ENCODE measurements at places on chromosomes 3 and 15.

DNA sequence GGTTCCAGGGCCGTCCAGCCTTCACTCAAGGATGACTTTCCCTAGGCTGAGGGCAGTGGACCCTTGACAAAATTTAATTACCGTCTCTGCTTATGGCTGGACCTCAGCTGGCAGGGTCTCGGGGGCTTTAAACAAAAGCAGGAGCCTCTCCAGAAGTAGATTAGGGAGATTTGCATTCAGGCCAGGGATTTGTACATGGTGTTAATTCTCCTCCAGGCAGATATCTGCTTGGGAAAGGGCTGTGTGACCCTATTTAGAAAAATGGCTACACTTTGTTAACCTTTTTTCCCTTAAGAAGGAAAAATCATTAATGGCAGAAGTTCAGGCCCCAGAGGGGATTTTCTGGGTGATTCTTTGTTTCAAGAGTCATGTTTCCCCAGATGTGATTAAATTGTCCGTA is 329.1 kb upstream of the C2CD4B start:
- DNase-seq, result no peak

DNA sequence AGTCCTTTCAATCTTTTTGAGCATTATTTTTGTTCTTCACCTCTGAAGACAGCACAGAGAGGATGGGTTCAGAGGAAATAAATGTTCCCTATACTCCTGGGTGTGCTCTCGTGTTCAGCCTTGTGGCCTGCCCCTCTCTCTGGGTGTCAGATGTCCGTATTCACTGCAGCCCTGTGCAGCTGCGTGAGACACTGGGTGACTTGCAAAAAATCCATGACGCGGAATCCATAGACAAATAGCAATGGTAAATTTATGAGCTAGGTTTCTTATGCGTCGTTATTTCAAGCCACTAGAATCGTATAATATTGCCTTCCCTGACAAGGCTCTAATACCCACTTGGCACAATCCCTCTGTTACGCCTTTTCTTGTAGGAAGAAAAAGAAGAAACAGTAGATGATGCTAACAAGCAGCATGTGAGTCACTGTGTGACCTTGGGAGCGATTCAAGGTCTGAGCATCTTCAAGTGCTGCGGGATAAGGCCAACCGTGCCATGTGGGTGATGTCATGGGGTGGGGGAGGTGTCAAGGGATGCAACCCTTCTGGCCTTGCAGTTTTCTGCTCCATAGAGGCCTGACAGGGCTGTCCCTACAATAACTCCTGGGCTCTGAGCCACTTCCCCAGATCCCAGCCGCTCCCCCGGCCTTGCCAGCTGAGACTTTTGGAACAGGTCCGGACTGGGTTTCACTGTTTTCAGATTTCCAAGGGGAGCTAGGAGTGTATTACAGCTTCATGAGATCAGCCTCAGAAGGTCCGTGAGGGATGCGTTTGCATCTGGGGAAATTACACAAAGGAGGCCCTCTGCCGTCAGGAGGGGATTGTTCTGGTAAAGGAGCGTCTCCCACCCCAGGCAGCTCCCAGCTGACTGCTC is 47.6 kb upstream of the POMGNT2 start:
- no peak for DNase-seq

DNA sequence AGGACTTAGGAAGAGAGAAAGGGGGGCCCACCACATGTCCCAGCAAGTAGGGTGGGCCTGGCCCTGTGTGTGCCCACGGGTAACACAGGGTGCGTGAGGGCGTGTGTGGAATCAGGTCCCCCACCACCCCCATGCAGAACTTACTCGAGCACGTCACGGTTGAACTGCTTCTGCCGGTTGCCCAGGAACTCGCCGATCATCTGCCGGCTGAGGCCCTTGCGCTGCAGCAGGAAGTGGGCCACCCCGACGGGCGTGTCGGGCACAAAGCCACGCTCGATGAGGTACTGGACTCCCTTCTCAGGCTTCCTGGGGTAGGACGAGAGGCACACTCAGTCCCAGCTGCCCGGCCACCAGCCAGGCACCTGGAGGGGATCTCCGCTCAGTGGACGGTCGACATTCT is 83.1 kb upstream of the RPL32 start:
- peak; percentile 37 for DNase-seq

DNA sequence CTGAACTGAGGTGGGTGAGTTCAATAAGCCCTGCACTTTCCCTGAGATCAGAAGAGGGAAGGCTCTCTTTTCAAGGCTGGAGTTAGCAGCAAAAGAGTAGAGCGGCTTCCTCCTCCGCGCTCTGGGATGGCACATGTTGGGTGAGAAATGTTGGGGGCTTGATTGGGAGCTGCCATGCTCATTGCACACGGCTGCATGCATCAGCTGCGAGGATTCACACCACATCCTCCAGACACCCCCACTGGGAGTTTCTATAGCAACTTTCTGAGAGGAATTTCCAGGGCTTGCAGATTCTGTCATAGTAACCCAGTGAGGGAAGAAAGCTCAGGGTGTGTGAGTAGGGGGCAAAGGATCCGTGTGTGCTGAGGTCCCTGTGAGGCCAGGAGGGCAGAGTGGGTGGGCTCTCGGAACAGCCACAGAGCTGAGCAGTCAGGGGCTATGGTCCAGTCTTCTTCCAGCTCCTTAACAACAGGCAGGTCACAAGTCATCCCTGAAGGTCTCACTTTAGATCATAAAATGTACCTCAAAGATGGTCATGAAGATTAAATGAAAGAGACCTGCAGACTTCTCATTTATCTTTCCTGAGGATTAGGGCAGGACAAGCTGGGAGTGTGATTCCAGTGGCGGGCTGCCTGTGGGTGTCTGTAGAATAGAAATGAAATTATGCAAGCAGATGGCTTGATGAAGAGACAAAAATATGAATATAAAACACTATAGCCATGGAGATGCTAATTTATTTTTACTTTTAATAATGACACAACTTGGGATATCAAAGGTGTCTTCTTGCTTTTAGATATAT is 75.7 kb upstream of the CHRNA7 start:
- DNase-seq, result no peak

DNA sequence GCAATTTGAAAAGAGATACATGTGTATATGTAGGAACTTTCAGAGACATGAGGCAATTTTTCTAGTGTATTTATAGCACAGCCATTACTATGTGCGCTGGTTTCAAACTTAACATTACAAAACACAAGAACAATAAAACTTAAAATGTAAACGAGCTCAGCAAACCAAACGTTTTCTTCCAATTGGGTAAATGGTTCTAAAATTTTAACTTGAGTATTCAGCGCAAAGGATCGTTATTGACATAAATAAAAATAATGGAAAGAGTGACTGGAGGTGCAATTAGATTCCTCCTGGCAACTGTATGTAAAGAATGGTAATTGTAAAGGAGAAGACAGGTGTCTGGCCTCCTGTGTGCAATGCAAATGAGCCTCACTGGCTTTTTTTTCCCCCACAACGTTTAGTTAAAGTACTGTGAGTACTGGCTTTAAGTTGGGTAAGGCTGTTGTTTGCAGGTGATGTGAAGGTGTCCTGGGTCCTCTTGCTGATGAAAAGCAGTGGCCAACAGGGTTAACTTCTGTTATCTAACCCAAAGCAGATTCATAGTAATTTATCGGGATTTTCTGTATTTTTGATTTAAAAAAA is 14.1 kb upstream of the GADL1 start:
- no peak for DNase-seq

GRCh38 chr3:39383881-39384664 is 903 bp downstream of the SLC25A38 start:
- peak; percentile 98 for DNase-seq

- DNase-seq, result peak; percentile 32
These were observed 8.7 kb downstream of the HACD2 start for GRCh38 chr3:123576122-123576521.
